ENCODE measurements at places on chromosomes 3 and 15.
A peak's percentile ranks its signal among the peaks of the same experiment; 100 is the strongest.

DNA sequence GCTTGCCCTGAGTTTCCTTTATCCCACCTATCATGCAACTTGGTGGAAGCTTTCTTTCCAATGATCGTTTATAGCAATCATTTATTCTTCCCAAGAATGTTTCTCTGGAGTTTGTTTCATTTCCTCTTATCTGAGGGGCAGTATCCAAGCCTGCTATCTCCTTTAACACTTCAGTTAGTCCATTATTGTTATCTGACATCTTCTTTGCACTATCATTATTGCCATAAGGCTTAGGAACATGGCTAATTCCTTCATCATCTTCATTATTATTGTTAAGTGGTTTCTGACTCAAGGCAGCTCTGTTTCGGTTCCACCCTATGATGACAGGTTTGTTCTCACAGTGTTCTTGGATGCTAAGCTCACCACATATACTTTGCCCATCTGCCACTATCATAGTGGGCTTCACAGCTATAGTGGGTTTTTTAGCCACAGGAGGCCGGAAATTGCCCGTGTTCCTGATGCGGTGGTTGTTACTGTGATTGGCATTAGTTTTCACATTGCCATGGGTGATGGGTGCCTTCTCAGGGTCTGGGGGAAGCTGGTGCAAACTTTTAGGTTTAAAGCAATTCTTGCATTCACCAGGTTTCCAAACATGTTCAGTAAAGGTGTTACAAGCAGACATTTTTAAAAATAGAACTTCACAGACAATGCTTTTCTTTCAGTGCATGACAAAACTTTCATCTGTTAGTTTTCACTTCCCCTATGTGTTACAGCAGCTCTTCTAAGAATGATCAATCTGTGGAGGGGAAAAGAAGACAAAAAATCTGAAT is 110.6 kb upstream of the TSPAN3 start:
- DNase-seq, result no peak

DNA sequence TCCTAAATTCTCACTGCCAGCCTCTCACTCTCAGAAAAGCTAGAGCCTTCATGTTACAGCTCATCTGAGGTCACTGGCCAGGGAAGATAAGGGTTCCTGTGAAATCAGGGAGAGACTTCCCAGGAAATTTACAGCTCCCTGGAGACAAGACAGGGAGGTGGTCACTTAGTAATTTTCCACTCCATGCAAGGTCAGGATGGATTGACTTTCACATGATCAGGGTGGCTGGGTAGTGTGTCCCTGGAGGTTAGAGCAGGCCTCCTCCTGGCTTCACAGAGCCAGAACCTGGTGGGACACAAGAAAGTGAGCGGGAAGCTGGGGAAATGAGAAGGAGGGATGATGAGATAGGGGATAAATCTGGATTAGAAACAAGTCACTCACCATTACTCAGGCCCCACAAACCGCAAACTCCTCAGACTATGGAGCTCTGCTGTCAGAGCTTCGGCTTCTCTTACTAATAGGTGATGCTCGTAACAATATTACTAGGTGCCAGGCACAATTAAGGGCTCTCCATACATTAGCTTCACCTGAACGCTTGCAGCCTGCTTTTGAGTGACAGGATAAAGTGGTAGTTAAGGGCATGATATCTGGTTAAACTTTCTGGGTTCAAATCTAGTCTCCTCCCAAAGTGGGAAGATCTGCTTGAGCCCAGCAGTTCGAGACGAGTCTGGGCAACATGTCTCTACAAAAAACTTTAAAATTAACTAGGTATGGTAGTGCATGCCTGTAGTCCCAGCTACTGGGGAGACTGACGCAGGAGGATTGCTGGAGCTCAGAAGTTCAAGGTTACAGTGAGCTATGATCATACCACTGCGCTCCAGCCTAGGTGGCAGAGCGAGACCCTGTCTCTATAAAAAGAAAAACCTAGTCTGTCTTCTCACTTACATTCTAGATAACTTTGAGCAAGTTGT is 24.9 kb downstream of the DUOX2 start:
- DNase-seq, result peak; percentile 4

GRCh38 chr3:123424999-123425712 is 23.7 kb downstream of the ADCY5 start:
- no peak for DNase-seq

GRCh38 chr3:179410999-179411398 is 40.3 kb downstream of the GNB4 start:
- DNase-seq, result no peak

GRCh38 chr15:35854316-35854715 is 308.4 kb upstream of the DPH6 start:
- no peak for DNase-seq

Data from AG09309 (cell line).